ENCODE measurements at places on chromosomes 2 and 18. TPM values are rescaled to one million over a fixed set of nuclear protein-coding genes. Genes with fewer than 3 reads are reported as not detected.

- DNase-seq = no peak
Measured at GRCh38 chr2:27018142-27018541, 14.6 kb upstream of the TMEM214 start.

DNA sequence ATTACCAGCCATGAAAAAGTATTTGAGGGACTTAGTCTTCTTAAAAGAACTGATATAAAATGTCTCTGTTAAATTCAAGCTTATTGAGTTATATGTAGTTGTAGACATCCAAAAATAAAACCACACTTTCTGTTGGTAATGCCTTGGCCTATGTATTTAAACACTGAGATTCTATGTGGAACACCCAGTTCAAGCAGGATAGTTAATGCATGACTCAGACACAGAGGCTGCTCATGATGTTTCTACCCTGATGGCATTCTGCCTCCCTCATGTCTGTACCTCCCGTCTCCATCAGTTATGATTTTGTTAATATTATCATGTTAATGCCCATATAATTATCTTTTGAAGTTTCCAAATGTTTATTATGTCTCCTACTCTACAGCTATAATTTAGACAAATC, 164.5 kb downstream of the XIRP2 start:
- DNase-seq = no peak

DNA sequence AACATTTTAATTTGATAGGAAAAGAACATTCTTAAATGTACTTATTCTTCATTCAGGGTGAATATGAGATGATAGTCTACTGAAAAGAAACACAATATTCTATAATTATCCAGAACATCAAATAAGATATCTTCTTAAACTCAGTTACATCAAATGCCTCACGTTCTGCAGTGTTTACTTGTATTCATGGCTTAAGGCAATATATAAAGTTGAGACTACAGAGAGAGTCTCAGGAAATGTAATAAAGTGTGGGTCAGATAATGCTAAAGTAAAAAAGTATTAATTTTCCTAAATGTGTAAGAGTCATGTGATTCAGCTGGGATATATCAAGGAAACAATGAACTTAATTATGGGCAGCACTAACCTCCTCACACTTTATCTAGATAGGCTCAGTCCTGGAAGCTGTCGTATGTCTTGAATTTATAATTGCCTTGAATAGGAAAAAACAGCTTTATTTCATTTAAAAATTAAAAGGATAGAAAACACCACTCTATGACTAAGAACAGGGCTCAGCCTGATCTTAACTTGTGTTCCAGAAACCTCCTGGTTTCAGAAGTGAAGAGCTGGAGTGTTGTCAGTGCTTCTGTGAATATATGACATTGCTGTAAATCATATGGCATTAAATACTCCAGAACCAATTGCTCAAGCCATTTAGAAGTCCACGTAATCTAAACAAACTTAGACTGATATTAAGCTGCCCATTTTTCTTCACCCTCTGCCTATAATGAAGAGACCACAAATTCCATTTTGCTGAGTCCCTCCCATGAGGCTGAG, 240.2 kb downstream of the FSIP2 start:
- peak; percentile 5 for DNase-seq

GRCh38 chr18:60147323-60147722, 225.3 kb downstream of the MC4R start:
- no peak for DNase-seq

- DNase-seq = peak; percentile 10
Measured at GRCh38 chr2:223306371-223306770, 254.4 kb downstream of the KCNE4 start.

GRCh38 chr2:96145036-96145847, at the start of gene DUSP2:
Gene DUSP2 (minus strand): TSS chr2:96145440. CDS start chr2:96145354, 86 bp downstream.
- peak; percentile 94 for DNase-seq

- no peak for DNase-seq
Measured at GRCh38 chr2:8352296-8352695, 329.6 kb upstream of the ID2 start.

GRCh38 chr2:241956521-241957110, 87.1 kb downstream of the RTP5 start:
- no peak for DNase-seq

DNA sequence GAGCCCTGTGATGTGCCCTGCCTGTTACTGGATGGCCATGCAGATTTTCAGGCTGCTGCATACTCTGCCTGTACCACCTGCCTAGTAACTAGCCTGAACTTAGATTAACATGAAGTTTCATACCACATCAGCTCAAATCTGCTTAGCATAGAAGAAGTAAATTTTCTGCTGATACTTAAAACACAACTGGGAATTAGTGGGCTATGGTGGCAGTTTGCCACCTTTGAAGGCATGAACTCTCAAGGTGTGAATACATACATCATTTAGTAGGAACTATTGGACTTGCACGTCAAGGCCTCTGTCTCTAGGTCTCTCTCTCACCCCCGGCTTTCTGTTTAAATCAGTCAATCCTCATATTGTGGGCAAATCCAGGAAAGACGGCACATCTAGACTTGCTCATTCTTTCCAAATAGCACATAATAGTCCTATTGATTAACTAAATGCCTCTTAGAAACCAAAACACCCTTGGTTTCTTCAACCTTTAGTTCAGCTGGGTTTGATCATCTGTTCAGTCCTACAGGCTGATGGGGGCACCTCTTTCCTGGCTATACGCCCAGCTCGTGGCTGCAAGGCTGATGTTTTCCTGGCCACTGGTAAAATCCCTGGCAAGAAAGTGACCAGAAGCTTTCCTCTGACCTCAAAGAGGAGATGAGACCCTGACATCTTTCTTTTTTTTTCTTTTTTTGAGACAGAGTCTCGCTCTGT, 58.4 kb downstream of the ALPK2 start:
- no peak for DNase-seq

DNA sequence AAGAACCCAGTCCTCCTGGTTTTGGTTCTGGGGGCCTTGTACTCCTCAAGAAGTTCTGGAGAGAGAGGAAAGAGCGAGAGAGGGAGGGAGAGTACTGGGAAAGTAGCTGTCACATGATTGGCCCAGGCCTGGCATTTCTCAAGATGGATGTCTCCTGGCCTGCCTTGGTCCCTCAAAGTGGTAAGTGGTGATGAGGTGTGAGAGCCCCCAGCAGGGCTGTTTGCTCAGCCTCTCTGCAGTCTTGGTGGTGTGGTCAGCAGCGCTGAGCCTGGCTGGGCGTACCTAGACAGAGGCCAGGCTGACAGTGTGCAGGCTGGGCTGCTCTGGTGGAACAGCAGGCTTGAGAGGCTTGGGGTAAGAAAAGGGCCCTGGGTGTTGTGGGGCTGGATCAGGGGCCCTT, 2.5 kb downstream of the SPEG start:
- no peak for DNase-seq

DNA sequence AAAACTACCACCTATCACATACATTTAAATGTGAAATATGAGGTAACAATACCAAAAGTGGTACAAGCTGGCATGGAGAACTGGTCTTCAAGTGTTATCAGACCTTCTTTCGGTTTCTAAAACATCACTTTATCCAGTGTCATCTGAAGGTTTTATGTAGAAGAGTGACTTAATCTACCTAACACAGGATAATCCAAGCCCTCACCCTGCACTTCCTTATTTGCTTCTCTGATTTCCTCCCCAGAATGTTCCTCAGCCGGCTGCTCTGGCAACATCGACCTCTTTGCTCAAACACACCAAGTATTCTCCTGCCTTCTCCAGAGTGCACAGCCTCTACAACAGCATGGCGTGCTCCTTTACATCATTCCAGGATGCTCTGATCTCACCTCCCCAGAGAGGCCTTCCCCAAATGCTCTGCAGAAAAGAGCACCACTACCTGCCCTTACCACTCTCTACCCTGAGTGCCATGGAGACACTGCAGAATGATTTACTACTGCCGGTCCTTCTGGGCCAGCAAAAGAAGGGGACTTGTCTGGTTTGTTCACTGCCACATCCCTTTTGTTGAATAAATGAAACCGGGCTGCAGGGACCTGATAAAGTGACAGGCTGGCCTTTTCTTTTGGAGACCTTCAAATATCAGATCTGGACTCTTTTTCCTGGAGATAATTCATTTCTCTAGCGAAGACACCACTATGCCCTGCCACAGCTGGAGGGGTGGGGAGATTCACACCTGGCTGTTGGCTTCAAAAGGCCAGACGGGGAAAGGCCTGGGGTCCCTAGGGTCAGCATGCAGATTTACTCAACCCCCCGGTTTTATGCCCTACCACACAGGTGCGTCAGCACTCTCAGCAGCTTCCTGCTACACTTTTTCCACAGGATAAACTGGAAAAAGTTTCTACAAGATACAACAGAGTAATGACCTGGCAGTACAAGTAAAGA, 42.0 kb downstream of the TTR start:
- DNase-seq = no peak

GRCh38 chr2:47818777-47819176, 35.8 kb downstream of the MSH6 start:
- no peak for DNase-seq

- no peak for DNase-seq
Measured at GRCh38 chr2:227570615-227571014, 28.1 kb upstream of the SCYGR2 start.

DNA sequence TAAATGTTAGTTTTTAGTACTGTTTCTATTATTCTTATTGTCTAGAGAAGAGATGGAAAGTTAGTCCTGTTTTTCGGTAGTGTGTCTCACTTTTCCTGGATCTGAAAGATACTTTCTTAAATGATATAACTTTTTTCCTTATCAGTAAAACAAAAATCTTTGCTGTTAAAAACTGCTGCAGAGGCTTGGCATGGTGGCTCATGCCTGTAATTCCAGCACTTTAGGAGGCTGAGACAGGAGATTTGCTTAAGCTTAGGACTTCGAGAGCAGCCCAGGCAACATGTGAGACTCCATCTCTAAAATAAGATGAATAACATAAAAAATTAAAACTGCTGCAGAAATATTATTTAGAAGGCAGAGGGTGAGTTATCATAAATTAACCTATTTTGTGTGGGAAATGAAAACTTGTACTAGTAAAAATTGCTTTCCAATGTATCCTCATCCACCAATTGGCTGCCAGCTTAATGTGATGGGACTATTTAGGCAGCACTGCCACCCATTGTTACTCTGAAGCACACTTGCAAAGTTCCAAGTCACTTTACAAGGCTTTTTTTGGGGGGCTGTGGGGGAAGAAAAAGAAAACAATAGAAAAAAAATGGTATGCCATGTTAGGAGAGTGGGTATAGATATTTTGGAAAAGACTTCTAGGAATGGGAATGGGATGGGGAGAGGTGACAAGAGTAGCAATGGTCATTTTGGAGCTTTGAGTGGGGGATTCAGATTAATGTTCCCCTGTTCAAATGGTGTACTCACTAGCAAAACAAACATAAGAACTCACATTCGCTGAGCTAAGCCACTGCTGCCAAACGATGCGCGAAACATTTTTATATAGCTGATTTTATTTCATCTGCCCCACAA, 62.7 kb downstream of the MEIS1 start:
- no peak for DNase-seq

- DNase-seq = peak; percentile 0
Measured at GRCh38 chr2:240636563-240637115, 11.4 kb downstream of the GPR35 start.

DNA sequence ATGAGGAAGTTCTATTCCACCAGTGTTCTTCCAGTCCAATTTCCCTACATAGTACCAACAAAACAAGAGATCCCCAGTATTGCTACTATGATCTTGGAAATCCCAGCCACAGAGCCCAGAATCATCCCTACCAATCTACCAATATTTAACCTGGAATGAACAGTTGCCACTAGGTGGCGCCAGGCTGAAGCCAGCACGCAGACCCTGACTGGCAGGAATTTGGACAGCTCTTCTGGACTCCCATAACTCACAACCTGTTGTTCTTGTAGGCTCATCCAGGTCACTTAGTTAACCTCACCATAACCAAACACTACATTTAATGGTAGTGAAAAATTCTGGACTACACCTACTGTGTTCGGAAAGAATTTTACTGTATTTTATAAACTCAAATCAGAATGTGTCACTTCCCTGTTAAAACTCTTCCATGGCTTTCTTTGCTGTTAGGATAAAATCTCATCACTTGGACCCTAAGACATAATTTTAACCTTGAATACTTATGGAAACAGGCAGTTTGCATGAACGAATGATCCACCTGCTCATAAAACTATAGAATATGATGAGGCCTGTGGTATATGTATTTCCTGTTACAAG, 59.8 kb upstream of the SLC38A11 start:
- peak; percentile 74 for DNase-seq

DNA sequence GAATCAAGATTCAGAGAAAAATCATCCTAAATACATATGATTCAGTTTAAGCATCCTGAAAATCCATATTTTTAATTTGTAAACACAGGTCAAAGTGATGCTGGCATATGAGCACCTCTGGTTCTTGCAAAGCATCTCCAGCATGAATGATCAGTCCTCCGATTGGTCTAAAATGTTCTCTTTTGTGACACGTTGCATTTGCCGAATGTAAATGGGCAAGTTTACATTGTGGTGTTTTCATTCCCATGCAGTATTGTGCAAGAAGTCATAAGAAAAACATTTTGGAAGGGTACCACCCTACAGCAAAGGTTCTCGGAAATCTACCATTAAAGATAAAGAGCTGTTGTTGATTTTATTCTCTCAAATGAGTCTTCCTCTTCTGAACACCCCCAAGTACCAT, 108.0 kb upstream of the UNC80 start:
- no peak for DNase-seq

Gene PSMA8
- total RNA-seq = not detected

Gene LRP2
- not detected for total RNA-seq

Gene PREB
- 71.9 TPM for total RNA-seq

Gene PROKR1
- not detected for total RNA-seq

Gene MZT2B
- total RNA-seq = 521 TPM

Gene GPN1
- total RNA-seq = 33.0 TPM

Gene RIT2
- not detected for total RNA-seq

Gene WDR75
- total RNA-seq = 84.1 TPM

Gene DSG4
- total RNA-seq = not detected

Data from stomach (tissue), 19 donors.